ENCODE measurements at places on chromosomes 3 and 15.

GRCh38 chr3:148074946-148075345 lies 622.8 kb upstream of the AGTR1 start:
- DNase-seq = no peak

DNA sequence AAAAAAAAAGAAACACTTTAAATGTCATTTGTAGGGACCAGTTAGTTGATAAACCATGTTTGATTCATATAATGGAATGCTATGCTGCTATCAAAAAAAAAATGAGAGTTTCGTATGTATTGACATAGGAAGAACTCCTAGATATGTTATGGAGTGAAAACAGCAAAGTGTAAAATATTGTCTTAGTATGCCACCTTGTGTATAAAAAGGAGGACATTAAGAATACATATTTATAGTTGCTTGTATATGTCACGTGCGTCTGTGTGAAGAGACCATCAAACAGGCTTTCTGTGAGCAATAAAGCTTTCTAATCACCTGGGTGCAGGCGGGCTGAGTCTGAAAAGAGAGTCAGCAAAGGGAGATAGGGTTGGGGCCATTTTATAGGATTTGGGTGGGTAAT lies 39.5 kb downstream of the KBTBD8 start:
- DNase-seq = no peak

GRCh38 chr15:80934761-80935221 lies 54.8 kb downstream of the MESD start:
- DNase-seq = no peak

DNA sequence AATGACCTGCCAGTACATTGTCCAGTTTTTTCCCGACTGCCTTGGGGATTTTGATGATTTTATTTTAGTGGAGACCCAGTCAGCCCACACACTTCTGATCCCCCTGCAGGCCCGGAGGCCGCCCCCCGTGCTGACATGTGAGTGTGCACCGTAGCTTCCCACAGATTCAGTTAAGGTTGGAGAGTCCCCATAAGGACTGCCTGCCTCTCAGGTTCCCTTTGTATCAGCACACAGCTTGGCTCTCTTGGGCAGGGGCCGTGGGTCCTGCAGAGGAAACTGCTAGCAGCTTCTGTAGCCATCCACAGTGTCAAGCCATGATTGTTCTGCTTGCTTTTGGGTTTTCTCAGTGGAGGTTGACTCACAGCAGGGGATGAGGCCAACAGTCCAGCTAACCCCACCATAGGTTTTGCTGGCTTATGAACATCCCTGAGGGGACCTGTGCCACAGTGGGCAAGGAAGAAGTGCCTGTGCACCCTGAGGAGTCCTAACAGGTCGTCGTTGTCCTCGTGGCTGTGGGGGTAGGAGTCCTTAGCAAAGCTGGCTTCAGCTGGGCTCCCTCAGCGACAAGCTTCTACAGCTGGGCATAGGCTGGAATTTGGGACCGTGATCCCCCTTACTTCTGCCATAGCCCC lies 46.4 kb downstream of the DLEC1 start:
- DNase-seq = no peak

DNA sequence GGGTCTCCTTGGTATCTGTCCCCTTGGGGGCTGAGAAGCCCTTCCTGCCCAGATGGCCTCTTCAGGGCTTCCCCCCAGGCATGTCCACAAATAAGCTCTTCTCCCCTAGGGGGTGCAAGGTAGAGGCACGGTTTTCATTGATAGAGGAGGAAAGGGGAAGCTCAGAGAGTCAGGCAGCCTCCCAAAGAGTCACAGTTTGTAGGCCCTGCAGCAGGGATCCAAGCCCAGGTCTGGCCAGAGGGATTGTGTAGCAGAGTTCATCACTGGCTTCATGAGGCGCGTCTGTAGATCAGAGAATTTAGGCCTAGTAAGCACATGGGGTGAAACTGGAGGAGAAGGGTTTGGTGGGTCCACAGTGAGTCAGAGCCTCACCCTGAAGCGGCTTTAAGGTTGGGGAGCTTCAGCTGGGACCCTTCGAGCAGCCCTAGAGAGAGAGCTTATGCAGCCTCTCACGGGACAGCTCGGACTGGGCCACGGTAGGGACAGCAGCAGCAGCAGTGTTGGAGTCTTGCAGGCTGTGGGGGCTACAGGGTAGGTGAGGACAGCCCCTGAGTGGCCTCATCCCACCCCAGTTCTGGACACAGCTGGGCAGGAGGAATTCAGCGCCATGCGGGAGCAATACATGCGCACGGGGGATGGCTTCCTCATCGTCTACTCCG lies 37.5 kb upstream of the ESYT3 start:
- DNase-seq = no peak
